ENCODE measurements at places on chromosomes 4 and X. TPM values are rescaled to one million over a fixed set of nuclear protein-coding genes. Genes with fewer than 3 reads are reported as not detected.

The SERTM2 gene
- total RNA-seq: not detected

The CXCL9 gene
- not detected for total RNA-seq

The NUDT11 gene
- total RNA-seq: 1.1 TPM

The HTN1 gene
- 6.1 TPM for total RNA-seq

The HSFX3 gene
- total RNA-seq: not detected

The CENPVL2 gene
- total RNA-seq: not detected

The PIR gene
- total RNA-seq: 53.2 TPM

The NXF3 gene
- total RNA-seq: not detected

The PPARGC1A gene
- total RNA-seq: not detected

The CXorf65 gene
- not detected for total RNA-seq

The ABCE1 gene
- 162 TPM for total RNA-seq

The GUCY1B1 gene
- total RNA-seq: 0.39 TPM

The TCEAL9 gene
- total RNA-seq: 102 TPM

All from mammary microvascular endothelial cell (primary cell).